Fibroblast of skin of right biceps (primary cell): ENCODE measurements at places on chromosomes 2 and 18.

GRCh38 chr2:137031731-137032130 is 266.4 kb downstream of the THSD7B start:
- no peak for DNase-seq

DNA sequence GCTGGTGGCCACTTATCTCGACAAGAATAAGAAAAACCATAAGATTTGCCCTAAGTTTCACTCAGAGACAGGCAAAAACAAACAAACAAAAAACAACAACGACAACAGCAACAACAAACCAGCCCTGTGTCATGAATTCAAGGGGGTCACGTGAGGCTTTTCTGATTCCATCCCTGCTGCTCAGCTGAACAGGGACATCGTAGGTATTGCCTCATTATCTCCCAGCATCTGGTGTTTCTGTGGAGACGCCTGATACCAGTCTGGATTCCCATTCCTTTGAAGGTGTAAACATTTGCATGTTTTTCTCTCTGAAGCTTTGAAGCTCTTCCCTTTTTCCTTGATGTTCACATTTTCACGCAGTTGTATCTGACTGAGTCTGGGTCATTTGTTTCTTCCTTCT is 117.4 kb downstream of the KCNF1 start:
- no peak for DNase-seq

DNA sequence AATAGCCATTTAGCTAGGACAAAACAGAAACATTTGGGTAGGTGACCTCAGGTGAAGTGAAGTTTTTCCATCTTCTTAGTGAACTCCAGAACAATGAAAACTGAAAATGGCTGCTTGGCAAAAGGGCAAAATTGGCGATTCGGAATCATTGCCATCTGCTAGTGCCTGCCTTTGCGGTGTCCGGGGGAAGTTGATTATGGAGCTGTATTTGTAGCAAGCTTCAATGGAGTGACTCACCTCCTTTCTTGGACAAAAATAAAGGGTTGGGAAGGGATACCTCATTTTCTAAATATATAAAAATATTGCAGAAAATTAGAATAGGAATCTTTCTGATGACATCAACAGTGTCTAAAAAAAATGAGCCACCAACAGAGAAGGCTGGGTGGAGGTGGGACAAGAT is 460.5 kb downstream of the TGIF1 start:
- peak; percentile 58 for DNase-seq

GRCh38 chr2:9400268-9401058 is 22.9 kb downstream of the ITGB1BP1 start:
- DNase-seq, result no peak

DNA sequence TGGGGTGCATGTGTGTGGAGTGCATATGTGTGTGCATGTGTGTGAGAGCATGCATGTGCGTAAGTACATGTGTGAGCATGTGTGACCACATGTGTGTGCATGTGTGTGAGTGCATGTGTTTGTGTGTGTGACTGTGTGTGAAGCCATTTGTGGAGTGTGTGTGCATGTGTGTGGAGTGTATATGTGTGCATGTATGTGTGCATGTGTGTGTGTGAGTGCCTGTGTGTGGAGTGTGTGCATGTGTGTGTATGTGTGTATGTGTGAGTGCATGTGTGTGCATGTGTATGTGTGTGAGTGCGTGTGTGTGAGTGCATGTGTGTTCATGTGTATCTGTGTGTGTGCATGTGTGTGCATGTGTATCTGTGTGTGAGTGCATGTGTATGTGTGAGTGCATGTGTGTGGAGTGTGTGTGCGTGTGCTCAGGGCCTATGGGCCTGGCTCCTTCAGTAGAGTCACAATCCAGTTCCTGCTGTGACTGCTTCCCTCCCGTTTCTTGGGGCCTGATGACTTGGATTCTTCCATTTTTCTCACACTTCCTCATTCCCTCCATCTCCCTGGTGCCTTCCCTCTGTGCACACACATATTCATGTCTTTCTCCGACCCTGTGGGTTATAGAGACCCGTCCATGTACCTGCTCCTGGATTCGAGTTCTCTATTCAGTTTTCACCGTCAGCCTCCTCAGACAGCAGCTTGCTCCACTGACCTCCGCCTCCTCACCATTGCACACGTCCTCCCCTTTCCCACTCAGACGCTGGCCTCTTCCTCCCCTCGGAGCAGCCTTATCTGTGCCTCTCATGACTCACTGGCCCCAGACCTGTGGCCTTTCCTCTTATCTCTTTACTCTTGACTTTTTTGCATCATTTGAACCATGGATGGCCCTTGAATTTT is 25.2 kb downstream of the TOGARAM2 start:
- DNase-seq, result no peak

DNA sequence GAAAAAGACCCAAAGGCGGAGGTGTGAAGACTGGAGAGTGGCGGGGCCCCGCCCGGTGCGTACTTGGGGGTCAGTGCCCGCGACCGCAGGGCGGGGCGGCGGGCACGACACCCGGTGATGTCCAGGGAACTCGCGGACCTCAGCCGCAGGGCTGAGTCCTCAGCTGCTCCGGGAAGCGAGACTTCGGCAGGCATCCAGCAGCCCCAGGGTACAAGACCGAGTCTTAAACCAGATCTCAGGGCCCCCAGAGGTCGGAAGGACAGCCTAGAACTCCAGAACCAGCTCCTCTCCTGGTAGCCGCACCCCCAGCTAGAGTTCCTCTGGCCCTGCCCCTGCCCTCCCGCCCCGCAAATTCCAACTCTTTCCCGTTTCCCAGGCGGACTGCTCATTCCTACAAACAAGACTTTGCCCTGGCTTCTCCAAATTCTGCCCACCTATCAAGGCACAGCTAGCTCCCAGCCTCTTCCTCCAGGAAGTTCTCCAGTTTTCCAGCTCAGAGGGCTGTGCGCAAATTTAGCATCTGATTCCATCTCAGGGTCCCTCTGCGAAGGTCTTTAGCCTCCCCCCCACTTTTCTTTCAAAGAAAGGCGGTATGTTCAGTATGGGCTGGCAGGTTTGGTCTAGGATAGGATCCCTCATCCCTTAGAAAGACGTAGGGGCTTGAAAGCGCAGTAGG is 26.0 kb upstream of the NOTO start:
- peak; percentile 33 for DNase-seq

GRCh38 chr2:236956641-236957040 is 129.0 kb upstream of the COPS8 start:
- no peak for DNase-seq

DNA sequence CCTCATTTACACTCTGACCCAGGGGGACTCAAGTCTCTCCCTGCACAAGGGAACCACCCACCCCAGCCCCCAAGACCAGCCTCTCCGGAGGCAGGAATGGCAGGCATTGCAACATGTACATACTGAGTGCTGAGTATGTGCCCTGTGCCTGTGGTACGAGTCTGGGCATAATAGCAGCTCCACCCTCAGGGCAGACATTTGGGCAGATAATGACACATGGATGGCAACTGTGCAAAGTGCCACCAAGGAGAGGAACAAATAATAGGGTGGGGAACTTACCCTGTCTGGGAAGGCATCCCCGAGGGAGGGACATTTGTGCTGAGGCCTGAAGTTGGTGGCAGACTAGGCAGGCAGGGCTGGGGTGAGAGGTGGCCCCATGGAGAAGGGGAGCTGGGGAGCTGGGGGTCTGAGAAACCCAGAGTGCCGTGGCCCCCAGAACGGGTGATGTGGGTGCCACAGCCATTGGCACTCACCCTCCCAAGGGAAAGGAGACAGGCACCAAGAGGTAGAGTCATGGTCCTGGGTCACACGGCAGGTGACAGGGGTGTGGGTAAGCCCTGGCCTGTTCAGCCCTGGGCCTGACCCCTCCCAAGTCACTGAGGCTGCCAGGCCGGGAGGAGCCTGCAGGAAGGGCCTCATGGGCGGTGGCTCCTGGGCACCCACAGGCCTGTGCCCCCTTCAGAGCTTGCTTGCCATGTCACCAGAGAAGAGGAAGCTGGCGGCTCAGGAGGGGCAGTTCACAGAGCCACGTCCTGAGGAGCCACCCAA is 15.7 kb upstream of the GPR17 start:
- no peak for DNase-seq

GRCh38 chr2:191701029-191701428 is 23.1 kb downstream of the NABP1 start:
- no peak for DNase-seq

- peak; percentile 86 for DNase-seq
These were observed 61.7 kb upstream of the RALBP1 start for GRCh38 chr18:9413576-9413975.

DNA sequence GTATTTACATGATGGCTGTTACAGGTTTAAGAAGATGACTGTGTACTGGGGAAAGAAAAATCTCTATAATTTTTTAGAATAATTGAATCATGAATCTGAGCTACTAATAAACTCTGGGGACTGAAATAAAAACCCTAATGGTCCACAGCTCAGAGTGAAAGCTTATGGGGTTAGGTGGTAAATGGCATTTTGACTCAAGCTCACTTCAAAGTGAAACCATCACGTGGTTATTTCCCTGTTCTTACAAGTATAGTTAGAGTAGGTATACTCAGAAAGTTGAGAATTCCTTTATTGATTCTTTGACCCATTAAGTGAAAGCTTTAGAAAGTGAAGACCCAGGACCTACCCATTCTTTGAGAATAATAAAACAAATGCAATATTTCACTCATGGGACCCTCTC is 626.2 kb upstream of the SETBP1 start:
- no peak for DNase-seq

GRCh38 chr2:137976274-137976673 is 12.0 kb downstream of the HNMT start:
- no peak for DNase-seq

GRCh38 chr2:101354420-101355311 is 32.6 kb downstream of the CREG2 start:
- DNase-seq, result no peak

- no peak for DNase-seq
These were observed 142.3 kb downstream of the SOX11 start for GRCh38 chr2:5834501-5834900.

GRCh38 chr2:128514555-128514955 is 195.9 kb upstream of the HS6ST1 start:
- no peak for DNase-seq

GRCh38 chr18:58578321-58578720 is 50.6 kb downstream of the ALPK2 start:
- DNase-seq, result peak; percentile 48

GRCh38 chr18:61749031-61749430 is 143.8 kb downstream of the RNF152 start:
- no peak for DNase-seq

DNA sequence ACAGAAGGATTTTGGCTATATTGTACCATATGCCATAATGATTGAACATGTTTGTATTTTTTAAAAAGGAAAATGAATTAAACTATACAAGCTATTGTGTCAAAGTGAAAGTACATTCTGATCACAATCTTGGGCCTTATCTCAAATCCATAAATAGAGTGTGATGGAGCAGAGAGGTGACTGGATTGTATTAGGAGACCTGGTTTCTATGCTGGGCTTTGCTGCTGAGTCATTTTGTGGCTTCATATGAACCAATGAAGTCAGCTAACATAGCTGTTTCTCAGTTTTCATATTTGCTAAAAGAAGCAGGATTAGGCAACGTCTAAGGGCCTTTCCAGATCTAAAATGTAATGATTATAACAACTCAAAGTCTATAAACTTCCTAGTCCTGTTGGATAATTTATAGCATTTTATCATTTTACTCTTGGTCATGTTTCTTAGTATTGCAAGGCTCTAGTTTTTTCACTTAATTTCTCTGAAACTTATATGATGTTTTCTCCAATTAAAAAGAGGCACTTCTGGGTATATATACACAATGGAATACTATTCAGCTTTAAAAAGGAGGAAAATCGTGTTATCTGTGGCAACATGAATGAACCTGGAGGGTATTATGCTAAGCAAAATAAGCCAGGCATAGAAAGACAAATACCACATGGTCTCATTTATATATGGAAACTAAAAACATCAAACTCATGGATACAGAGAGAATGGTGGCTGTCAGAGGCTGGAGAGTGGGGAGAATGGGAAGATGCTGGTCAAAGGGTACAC is 112.3 kb downstream of the MEP1B start:
- peak; percentile 90 for DNase-seq

DNA sequence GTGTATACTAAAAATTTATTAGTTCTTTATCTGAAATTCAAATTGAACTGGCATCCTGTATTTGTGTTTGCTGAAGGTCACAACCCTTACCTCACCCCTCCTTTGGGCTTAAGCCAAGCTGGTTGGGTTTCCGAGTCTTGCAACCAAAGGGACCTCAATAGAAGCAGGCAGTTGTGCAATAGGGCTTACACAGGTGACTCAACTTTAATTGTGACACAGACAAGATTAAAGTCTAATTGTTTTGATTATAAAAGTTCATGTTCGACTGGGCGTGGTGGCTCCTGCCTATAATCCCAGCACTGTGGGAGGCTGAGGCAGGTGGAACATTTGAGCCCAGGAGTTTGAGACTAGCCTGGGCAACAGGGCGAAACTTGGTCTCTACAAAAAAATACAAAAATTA is 71.5 kb downstream of the RAB31 start:
- no peak for DNase-seq

DNA sequence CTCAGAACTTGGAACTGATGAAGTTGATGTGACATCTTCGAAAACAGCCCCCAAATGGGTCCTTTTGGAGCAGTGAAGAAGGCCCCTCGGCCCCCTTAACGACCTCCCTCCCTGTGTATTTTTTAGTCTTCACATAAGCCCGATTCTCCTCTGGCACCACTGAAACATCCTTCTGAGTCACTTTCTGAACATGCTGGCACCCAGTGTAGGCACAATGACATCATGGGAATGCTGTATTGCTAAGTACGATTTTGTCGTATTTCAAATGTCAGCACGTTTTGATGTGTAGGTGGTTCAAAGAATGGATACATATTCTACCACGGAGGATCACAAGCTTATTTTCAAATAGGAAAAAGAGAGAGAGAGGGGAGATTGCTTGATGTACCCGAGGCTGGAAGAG is 111.7 kb upstream of the RIOK3 start:
- DNase-seq, result no peak

- no peak for DNase-seq
These were observed 558.9 kb upstream of the FSIP2 start for GRCh38 chr2:185179743-185180142.

GRCh38 chr2:223459328-223459939 is 142.7 kb downstream of the SCG2 start:
- peak; percentile 33 for DNase-seq

DNA sequence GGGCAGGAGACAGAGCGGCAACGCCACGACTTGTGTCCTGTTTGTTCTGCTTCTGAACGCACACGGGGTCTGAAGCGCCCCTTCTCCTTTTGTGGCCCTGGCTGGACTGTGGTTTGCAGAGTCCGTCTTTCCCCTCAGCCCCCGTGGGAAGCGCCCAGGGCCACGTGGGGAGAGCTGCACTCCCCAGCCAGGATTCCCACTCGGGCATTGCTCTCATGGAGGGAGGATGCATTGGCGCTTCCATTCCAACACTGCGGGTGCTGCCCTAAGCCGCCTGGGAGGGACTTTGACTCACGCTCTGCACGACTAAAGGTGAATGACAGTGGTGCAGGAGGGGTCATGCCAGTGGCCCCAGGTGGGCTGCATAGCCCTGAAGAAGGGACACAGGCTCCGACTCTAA is 52.5 kb downstream of the TIMM21 start:
- no peak for DNase-seq
